ENCODE measurements at places on chromosomes 1 and 21.

- no peak for DNase-seq
Measured at GRCh38 chr1:24089743-24090555, 22.0 kb downstream of the MYOM3 start.

GRCh38 chr1:166133857-166134256, 32.9 kb downstream of the FAM78B start:
- DNase-seq: no peak

- no peak for DNase-seq
Measured at GRCh38 chr1:59990470-59990869, 63.9 kb upstream of the CYP2J2 start.

DNA sequence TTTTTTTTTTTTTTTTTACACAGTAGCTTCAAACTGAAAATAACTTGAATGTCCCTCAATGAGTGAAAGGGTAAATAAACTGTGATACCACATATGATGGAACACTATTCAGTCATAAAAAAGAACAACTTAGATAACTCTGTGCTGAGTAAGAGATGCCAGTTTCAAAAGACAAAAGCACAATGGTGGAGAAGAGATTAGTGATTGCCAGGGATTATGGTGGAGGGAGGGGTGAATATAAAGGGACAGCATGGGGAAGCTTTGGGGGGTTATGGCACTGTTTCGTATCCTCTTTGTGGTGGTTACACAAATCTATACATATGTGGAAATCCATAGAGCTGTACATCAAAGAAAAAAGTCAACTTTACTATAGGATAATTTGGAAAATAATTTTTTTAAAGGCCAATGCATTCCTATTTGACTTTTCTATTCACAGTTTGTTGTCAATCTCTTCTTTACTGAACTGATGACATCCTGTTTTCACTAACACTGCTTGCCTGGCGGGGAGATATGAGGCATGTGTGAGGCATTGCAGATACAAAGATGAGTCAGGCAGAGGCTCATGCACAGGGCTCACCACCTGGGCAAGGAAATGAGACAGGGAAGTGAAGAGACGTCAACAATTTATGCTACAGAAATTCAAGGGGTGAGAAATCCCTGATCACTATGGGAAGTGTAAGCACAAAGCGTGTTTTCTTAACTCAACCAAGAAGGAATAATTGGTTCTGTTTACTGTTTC, 302.7 kb downstream of the DUSP10 start:
- peak; percentile 36 for DNase-seq

- no peak for DNase-seq
Measured at GRCh38 chr1:29177022-29177705, 4.5 kb downstream of the SRSF4 start.

- no peak for DNase-seq
Measured at GRCh38 chr1:86441581-86441980, 17.6 kb downstream of the CLCA2 start.

GRCh38 chr1:243939167-243939848, 89.3 kb upstream of the AKT3 start:
- no peak for DNase-seq

DNA sequence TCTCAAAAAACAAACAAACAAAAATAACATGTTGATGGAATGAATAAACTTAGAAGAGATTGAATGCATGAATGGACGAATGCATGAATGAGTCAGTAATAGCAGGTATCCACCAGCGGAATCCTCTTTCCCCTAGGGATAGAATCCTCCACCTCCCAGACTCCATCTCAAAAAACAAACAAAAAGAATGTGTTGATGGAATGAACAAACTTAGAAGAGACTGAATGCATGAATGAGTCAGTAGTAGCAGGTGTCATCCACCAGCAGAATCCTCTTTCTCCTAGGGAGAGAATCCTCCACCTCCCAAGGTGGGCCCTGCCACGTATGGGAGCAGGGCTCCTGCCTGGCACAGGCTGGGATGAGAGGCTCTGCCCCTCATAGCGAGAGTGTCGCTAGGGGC, 26.8 kb upstream of the RNF19B start:
- no peak for DNase-seq

GRCh38 chr1:240468656-240469055, 143.3 kb downstream of the GREM2 start:
- DNase-seq: no peak

DNA sequence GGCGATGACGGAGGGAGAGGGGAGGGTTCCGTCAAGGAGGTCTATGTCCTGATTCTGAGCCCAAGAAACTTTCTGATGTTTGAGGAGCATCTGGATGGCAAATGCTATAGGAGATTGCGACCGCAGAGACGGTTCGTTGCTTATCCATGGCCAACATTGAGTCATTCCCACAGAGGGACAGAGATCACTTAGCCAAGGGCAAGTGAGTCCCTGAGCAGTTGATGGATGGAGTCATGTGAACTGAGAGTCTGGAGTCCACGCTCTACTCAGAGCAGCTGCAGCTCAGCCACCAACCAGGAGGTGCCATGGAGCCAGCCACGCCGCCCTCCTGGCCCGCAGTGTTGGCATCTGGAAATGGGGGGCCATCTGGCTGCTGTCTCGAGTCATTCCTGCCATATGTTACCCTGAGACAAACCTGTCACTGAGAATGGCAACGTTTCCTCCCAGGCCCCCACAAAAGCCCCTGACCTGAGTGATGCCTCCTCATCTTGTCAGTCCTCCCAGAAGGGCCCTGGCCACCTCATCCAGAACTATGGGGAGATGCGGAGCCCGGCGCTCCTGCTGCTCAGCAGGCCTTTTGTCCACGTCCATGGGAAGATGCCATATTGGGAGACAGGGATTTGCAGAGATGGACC, 58.6 kb downstream of the ATP5PO start:
- DNase-seq: no peak

- DNase-seq: no peak
Measured at GRCh38 chr21:38181096-38181495, 75.7 kb upstream of the KCNJ15 start.

GRCh38 chr1:199573047-199573446, 454.5 kb upstream of the NR5A2 start:
- no peak for DNase-seq

DNA sequence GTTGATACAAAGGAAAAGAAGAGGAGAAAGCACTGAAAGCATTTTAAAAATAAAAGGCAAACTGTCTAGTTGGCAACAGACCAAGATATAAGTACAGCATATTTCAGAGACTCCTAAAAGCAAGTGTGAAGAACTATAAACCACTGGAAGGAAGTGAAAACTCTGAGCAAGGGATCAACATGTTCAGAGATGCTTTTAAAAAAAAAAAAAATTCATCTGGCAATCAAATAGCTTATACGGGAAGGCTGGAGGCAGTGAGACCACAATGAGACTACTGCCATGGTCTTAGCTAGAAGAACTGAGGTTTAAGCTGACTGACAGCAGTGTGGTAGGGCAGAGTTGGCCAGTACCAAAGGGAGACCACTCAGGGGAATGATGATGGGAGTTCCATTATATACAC, 124.3 kb downstream of the VAV3 start:
- DNase-seq: no peak

DNA sequence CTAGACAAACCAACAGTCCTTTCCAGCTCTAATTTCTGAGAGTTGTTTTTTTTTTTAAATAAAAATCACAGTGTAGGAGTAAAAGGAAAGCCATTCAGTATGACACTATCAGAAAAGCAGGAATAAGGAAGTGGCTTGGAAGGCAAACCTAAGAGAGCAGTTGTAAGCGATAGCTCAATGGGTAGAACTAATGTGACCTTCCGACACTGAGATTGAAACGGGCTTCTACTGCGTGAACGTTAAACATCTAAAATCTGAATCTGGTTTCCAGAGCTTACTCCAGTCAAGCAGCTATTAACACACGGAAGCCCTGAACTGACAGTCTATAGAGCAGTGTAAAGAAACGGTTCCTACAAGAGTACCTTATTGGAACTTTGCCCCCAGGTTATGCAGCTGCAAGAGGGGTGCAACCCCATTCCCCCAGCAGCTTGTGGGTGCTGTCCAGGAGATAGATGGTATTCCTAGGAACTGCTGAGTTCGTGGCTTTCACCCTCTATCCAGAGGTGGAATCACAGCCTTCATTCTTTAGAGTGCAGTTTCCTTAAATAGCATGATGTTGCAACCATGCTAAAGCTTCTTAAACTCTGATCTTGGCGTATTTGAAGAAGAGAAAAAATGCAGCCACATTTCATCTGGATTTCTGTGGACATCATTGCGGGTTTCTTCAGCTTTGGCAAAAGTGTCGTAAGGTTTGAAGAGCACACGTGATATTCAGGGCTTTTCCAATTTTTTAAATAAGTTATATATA, 3.3 kb upstream of the IRF2BP2 start:
- no peak for DNase-seq

DNA sequence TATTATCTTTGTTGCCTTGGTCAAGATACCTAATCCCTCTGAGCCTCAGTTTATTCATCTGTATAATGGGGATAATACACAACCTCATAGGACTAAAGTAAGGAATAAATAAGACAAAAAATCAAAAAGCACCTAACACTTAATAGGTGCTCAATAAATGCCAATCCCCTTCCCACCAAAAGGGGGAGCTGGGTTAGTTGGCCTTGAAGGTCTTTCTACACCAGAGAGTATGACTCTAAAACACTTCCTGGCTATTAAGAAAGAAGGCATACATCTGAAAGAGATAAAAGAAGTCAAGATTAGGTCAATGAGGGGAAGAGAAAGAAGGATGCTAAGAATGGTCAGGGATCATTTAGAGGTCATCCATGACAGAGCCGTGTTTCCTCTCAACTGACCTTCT, 11.1 kb downstream of the VSIG8 start:
- DNase-seq: no peak

DNA sequence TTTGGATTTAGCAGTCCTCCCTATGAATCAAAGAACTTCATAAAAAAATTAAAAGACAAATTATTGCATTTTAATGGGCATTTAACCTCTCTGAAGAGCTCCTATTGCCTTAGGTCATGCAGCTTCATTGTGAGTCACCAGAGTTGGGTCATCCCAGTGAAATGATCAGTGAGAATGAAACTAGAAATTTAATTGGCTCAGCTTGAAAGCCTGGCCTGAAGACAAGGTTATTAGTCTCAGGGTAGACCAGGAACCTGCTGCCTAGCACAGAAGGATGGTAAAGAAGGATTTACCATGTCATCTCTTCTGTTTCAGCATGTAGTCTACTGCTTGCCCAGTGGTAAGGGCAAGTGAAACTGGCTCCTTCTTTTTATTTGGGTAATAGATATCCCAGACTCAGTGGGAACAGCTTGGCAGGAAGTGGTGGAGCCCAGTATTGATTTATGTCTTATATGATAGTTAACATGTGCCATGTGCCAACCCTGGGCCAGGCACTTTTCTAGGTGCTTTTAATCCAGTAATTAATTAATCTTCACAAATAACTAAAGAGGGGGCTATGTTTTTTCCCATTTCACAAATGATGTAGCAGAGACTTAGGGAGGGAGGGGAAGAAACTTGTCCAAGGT, 23.6 kb downstream of the LAMC2 start:
- DNase-seq: no peak

DNA sequence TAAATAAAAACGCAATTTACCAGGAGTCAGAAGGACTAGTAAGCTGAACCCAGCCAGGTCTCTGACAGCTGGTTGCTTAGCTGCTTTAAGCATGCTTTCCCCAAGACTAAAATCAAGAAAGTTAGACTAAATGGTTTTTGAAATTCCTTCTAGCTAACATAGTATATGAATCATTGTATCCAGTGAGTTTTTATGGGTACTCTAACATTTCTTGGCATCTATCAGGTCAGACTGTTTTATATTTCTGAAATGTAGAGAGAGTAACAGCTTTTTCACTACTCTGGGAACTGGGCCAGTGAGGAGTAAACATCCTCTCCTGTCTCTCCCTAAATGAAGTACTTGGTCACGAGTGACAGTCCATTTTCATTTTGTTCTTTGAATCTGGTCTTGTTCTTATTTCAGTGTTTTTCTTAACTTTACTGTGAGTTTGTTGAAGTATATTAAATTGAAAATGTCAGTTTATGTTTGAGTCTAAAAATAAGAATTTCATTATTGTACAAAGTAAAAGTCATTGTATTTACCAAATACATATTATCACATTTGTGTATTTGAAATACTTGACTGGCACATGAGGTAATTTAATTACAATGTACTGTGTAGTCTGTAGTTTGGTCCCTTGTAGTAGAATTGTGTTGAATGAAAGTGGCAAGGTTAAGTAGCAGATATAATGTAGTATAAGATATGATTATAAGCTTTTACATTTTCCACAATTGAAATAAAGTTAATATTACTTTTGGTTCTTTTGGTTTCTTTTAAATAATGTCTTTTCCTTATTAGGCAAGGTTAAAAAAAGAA, 47.6 kb downstream of the PKN2 start:
- no peak for DNase-seq

DNA sequence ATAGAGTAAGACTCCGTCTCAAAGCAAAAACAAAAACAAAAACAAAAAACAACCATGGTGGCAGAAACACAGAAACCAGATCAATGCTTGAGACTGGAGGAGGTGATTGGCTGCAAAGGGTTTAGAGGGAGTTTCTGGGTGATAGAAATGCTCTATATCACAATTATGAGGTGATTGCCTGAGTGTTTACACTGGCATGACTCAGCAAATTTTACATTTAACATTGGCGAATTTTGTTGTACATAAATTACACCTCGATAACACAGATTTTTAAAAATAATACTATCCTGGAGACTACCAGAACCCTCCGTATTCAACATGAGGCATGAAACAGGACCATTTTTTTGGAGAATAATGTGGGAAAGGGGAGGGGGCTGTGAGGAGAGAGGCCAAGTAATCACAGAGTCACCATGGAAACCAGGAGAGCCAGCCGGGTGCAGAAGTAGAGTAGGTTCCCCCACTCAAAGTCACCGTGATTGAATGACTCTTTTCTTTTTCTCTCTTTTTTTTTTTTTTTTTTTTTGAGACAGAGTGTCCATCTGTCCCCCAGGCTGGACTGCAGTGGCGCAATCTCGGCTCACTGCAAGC, 24.3 kb downstream of the HEYL start:
- no peak for DNase-seq

- DNase-seq: no peak
Measured at GRCh38 chr1:208747979-208748378, 503.8 kb upstream of the PLXNA2 start.

DNA sequence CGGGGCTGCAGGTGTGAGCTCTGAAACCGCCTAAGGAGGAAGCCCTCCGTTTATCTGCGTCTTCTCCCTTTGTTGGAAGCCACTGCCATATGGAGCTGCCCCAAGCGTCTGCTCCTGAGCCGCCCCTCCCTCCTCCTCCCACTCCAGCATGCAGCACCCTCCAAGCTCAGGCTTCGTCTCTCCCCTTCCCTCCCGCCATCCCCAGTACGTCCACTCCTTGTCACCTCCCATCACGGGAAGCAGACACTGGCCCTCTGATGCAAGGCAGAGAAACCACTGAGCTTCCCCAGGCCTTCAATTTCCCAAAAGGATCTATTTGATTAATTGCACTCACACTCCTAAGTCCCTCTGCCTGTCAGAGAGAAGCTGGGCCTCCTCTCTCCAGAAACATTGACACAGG, 52.5 kb downstream of the NFASC start:
- no peak for DNase-seq
